IMR-90 (cell line): ENCODE measurements at places on chromosomes 13 and 19.

GRCh38 chr13:81104035-81104715 lies 763.2 kb upstream of the SPRY2 start:
- no peak for DNase-seq

DNA sequence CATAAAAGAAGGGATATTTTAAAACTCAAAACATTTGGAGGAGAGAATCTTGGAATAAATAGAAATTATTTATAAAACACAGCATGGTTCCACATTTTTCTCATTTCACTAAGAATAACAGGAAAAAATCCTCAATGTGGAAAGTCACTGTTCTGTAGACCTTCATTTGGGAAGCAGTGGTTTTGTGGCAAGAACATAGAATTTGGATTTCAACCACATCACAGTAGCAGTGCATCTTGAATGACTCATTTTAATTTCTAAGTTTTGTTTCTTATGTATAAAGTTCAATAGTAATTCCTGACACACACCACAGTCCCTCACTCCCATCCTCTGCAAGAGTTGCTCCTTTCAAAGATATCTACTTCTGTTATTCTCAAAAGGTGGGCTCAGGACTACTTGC lies 264.0 kb downstream of the ENOX1 start:
- peak; percentile 26 for DNase-seq

DNA sequence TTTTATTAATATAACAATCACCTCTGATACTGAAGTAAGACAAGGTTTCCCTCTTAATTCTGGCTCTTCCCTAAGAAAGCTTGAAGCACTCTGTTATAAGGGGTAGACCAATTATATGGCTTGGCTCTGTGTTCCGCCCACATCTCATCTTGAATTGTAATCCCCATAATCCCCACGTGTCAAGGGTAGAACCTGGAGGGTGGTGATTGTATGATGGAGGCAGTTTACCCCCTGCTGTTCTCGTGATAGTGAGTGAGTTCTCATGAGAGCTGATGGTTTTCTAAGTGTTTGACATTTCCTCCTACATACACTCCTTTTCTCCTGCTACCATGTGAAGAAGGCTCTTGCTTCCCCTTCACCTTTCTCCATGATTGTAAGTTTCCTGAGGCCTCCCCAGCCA lies 363.8 kb upstream of the PCDH20 start:
- no peak for DNase-seq

- DNase-seq: peak; percentile 74
Observed at GRCh38 chr19:31334101-31334848, 15.0 kb downstream of the TSHZ3 start.

DNA sequence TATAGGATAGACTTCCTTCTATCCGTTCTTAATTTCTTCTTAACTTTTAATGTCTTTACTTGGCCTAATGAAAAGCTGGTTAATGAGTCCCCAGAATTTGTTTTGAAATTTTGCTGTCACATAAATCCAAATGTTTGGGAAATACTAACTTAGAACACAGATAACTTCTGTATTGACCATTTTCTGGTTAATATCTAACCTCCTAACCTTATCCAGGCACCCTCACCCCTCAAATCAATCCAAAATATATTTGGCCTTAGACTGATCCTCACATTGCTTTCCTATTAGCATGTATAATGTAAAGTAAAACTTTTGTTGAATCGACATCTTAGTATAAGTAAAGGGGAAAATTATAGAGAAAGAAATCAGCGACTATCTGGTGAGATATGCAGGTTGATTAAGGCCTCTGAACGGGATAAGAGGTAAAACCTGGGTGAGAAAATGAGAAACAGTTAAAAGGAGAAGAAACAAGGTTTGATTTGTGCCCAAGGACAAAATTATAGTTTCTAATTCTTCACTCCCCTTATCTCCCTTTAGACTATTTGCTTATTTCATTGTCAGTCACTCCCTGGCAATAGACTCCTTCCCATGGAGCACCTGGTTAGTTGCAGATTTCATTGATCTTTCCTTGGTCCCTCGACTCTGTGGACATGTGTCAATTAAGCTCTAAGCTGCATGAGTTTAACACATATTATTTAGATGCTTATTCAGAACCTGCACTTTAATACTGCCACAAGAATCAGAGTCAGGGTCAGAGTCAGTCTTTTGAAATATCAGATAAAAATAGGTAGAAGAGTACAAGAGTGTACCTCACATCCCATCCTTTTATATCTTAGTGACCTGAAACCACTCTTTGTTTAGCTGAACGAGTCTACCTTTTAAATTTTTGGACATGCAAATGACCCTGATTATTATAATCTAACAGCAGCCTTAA lies 119.2 kb upstream of the MLNR start:
- DNase-seq: no peak

DNA sequence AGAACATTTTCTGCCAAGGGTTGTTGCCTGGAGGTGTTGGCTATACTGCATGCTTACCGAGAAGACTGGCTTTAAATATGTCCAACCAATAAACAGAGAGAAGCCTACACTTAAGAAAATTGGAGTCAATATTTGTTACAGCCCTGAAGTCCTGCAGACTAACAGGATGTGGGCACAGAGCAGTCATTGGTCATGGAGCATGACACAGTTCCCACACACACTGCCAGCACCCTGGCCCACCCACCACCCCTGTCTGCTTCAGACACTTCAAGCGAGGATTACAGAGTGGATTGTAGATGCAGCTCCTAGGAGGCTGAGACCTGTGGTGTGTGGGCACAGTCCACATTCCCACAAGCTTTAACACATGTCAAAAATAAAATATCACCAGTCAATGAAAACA lies 21.0 kb upstream of the SERP2 start:
- no peak for DNase-seq

GRCh38 chr13:79810669-79811068 lies 329.7 kb downstream of the NDFIP2 start:
- peak; percentile 58 for DNase-seq

GRCh38 chr19:16944626-16945363 lies 56.0 kb downstream of the F2RL3 start:
- DNase-seq: no peak

DNA sequence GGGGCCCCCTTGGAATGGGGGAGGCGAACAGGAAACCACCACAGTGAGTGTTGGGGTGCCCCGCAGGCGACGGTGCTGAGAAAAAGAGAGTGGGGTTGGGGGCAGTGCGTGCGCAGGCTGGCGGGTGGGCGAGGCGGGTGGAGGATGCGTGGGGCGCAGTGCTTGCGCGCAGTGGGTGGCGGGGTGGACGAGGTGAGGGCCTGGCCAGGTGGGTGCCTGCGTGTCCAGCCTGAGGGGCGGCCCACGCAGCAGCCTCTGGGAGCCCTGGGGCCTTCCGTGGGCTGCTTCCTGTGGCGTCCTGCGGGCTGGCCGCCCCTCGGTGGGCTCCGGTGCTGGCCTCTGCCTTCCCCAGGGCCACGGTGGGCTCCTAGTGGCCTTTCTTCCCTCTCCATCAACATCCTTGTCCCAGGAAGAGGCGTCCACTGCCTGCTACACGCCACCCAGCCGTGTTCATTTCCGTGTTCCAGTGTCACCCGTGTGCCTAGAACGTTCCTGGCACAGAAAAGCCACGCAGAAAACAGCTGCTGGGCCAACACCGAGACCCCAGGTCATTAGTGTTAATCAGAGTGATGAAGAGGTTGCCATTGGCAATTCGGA lies 7.1 kb downstream of the ATP11A start:
- no peak for DNase-seq

GRCh38 chr19:632579-633067 lies 714 bp downstream of the POLRMT start:
- DNase-seq: peak; percentile 35

DNA sequence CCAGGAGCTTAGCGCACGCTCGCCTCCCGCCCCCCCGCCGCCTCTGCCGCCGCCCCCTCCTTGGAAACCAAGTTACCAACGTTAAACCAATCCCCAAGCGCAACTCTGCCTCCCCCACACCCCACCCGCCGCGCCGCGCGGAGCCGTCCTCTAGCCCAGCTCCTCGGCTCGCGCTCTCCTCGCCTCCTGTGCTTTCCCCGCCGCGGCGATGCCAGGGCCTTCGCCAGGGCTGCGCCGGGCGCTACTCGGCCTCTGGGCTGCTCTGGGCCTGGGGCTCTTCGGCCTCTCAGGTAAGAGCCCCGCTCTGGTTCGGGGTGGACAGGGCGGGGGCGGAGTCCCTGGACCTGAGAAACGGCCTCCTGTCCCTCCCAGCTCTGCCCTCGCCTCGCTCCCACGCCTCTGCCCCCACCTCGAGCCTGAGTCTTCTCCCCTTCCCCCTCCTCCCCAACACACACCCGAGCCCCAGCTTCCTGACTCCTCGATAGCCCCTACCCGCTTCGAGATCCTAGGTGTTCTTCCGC lies at the start of gene ICAM5:
ICAM5 (plus strand) TSS at position 117 of the 521 bp plus-strand sequence; CDS start at position 209, 92 bp downstream.
- peak; percentile 42 for DNase-seq

DNA sequence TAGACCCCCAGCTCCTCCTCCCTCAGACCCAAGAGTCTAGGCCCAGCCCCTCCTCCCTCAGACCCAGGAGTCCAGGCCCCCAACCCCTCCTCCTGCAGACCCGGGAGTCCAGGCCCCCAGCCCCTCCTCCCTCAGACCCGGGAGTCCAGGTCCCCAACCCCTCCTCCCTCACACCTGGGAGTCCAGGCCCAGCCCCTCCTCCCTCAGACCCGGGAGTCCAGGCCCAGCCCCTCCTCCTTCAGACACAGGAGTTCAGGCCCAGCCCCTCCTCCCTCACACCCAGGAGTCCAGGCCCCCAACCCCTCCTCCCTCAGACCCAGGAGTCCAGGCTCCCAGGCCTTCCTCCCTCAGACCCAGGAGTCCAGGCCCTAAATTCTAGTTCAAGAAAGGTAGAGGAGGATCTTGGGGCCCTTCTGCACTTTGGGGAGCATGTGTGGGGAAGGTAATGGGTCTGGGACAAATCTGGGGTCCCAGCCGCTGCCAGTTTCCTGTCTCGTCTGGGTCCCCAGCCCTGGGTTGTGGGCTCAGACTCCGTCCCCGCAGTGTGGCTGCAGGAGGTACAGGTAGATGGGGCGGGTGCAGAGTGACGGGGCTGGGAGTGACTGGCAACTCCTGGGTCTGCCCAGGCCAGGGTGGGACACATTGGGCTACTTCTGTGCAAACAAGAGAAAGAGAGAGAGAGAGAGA lies 3.2 kb upstream of the TMEM190 start:
- no peak for DNase-seq

DNA sequence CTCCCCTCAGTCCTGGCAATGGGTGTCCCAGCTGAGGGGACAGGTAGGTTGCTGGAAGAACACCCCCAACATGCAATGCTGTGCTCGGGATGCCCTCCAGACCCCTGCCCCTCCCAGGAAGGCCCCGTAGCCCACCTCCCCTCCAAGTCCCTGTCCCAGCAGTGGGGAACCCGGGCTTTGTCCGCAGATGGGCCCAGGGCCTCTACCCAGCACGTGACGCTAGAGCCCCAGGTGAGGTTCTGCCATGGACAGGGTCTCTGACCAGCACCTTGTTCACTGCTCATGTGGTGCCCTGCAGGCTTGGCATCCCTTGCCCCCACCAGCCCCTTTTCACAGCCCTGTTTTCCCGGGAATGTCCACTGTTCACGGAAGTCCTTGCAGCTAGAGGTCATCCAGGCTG lies 220.0 kb upstream of the SGCG start:
- no peak for DNase-seq

DNA sequence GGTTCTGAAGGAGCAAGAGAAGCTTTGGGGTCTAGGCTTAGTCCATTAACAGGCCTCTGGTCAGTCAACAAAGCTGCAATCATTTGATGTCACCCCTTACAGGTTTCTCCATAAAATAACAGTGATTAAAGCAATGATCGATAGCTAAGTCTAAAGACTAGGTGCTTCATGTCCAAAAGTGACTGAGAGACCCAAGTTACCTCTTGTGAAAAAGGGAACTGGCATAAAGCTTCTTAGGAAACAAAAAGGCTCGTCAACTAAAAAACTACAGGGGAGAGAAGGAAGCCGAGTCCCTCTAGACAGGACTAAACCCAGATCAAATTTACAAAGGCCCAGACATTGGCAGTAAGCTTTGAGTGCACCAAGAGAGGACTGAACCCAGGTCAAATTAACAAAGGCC lies 2.2 kb downstream of the DCUN1D2 start:
- no peak for DNase-seq

GRCh38 chr13:39224671-39225240 lies 186.5 kb downstream of the NHLRC3 start:
- DNase-seq: no peak

GRCh38 chr19:35038623-35039512 lies 2.7 kb upstream of the HPN start:
- no peak for DNase-seq

DNA sequence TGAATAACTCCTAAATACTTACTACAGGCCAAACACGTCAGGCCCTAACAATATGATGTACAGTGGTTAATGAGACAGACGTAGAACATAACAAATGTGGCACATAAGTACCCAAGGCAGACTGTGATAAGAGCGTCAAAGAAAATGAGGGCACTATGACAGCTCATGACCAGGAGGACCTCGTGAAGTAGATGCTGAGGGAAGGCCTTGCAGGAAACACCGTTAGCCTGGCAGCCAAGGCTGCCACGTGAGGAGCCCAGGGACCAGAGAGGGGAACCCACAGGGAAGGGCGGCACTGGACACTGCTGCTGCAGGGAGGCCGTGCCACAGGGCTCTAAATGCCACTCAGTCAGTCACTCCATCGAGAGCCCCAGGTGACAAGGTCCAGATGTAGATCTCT lies 5.7 kb downstream of the TUBGCP3 start:
- DNase-seq: no peak

GRCh38 chr13:40120288-40120687 lies 464.8 kb downstream of the COG6 start:
- DNase-seq: no peak

DNA sequence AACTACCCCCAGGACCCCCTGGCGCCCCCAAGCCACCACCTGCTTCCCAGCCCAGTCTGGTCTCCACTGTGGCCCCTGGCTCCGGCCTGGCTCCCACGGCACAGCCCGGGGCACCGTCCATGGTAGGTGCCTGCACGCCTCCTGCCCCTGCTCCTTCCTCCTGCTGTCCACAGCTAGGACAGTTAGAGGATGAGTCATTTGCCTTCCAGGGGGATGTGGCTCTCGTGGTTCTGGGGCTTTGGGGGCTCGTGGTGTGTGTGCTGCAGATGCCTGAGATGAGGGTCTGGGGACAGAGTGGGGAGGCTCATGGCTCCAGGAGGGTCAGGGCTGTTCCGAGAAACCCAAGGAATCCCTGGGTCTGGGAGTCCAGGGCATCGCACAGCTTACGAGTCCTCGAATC lies 12.7 kb downstream of the MED25 start:
- no peak for DNase-seq

DNA sequence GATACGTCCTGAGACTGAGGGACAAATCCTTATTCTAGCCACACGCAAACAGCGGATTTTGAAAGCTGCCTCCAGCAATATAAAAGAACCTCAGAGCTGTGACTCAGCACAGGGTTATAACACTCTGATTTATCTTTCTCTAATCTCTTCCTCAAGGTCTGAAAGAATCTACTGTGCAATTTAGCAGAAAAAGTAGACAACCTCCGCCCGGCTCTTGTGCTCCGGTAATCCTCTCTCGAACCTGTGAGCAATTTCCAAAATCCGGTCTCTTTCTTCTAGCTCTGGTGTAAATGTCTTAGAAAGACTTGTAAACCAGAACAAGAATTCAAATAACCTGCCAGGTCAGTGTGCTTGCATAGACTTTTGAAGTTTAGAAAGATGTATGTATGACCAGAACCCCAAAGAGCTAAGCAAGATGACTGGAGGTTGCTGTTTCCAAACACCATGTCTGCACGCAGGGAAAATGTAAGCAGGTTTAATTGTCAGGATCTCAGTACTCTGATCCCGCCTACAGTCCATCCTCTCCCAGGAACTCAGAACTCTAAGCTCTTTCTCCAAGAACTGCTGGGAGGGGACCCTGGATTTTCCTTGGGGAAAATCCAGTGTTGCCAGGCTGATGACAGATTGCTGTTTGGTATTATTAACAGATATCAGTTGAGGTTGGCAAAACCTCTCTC lies 338.1 kb downstream of the RFC3 start:
- peak; percentile 39 for DNase-seq
